ENCODE measurements at places on chromosomes 5 and 9.
A peak's percentile ranks its signal among the peaks of the same experiment; 100 is the strongest.

GRCh38 chr9:94656200-94656599 lies 16.9 kb upstream of the FBP1 start:
- no peak for DNase-seq

DNA sequence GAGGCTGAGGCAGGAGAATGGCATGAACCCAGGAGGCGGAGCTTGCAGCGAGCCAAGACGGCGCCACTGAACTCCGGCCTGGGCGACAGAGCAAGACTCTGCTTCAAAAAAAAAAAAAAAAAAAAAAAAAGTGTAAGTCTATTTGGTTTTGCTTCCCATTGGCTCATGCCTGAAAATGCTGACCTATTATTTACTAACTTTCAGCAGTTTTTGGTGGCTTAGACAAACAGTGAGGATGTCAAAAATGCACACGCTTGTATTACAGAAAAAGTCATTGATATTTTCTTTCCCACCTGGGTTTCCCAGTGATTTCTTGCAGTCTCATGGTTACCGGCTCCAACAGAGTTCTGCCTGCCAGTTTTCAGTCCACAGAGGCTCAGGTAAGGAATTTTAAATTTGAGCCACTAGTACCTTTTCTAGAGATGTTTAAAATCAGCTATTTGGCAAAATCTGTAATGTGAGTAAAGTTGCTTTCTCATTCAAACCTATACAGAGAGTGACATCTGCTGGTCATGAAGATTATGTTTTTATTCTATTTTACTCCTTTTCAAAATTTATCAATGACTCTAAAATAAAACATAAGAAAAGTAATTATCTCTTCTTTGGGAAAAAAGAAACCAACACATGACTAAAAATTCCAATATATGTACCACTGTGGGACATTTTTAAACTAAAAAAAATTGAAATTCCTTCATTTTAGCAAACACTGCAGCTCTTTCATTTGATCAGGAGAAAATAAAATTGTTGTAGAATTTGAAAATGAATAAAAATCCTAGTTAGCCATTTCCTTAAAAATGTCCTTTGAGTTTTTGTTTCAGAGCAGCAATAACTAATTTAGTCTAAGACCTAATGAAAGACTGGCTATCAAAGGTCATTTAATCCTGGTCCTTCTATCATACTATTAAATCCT lies 8.8 kb downstream of the FAM200C start:
- DNase-seq: peak; percentile 43

GRCh38 chr9:109186857-109187520 lies 19.9 kb upstream of the FRRS1L start:
- DNase-seq: no peak

DNA sequence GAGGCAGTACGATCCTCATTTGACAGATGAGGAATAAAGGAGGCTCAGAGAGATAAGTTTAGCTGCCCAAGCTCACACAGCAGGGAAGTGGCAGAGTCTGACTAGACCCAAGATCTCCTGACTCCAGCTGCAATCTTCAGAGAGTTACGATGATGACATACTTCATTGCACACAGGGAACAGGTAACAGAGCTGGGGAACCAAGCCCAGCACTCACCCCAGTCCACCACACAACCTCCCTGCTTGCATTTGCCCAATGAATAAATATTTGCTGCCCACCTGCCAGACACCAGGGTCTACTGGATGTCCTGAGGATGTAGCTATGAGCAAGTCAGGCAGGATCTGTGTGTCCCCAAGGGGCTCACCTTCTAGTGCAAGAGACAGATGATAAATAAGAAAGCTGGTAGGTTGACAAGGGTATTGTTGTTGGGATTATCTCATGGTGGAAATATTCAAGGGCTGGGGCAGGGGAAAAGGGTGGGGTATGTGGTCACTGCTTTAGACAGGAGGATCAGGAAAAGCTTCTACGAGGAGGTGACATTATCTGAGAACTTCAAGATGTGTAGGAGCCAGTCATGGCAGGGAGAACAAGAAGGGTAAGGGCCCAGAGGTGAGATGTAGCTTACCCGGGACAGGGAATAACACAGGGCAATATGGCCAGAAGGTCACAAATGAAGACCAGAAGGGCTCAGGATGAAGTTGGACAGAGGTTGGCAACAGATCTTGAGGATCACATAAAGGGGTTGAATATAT lies 28.6 kb upstream of the CPEB4 start:
- no peak for DNase-seq

GRCh38 chr9:35828716-35829083 lies at the start of gene FAM221B:
Gene FAM221B, minus strand, starts transcription at chr9:35828732. Its CDS starts 2,571 bp downstream, at chr9:35826161.
- no peak for DNase-seq

DNA sequence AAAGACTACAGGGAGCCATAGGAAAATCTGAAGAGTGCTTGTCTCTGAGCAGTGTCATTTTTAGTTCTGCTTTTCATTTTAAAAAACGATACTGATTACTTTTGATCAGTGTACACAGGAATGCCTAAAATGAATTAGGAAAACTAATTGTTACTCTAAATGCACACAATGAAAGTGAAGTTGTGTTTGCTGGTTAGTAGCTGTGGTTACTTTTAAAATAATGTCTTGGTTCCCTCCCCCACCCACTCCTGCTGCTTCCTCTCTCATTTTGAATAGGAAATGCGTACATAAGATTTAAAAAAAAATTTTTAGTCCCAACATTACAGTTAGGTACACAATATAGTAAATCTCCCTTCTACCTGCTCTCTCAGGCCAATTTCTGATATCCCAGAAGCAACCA lies 47.5 kb upstream of the PLPP1 start:
- no peak for DNase-seq

GRCh38 chr5:151600069-151600665 lies 9.0 kb upstream of the FAT2 start:
- peak; percentile 16 for DNase-seq

Data from EH (cell line).